Stimulated activated CD4-positive, alpha-beta T cell treated with anti-CD3 and anti-CD28 coated beads, Interleukin-1b, Interleukin-23, amount 100 ng/mL, for 1 hour (primary cell): ENCODE measurements at places on chromosomes 12 and 14.

DNA sequence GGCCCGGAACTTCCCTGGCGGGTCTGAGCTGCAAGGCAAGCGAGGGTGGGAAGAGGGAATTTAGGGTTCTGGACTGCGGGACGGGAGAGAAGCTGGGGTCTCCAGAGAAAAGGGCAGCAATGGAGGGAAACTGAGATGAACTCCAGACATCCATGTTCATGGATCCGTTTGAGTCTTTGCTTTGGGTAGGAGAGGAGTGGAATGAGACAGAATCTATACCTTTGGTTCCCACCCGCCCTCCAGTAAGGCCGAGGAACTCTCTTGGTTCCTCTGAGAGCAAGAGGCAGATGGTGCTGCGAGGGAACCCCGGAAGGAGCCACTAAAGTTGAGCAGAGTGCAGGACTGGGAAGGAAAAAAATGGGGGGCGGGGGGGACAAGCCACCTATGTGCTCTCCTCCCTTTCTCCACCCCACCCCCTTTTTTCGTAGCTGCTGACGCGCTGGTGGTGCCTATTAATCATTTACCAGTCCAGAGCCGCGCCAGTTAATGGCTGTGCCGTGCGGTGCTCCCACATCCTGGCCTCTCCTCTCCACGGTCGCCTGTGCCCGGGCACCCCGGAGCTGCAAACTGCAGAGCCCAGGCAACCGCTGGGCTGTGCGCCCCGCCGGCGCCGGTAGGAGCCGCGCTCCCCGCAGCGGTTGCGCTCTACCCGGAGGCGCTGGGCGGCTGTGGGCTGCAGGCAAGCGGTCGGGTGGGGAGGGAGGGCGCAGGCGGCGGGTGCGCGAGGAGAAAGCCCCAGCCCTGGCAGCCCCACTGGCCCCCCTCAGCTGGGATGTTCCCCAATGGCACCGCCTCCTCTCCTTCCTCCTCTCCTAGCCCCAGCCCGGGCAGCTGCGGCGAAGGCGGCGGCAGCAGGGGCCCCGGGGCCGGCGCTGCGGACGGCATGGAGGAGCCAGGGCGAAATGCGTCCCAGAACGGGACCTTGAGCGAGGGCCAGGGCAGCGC, 1.2 kb downstream of the SSTR1 start:
- DNase-seq = no peak

GRCh38 chr12:55703288-55703687, 4.4 kb downstream of the ITGA7 start:
- DNase-seq = no peak

DNA sequence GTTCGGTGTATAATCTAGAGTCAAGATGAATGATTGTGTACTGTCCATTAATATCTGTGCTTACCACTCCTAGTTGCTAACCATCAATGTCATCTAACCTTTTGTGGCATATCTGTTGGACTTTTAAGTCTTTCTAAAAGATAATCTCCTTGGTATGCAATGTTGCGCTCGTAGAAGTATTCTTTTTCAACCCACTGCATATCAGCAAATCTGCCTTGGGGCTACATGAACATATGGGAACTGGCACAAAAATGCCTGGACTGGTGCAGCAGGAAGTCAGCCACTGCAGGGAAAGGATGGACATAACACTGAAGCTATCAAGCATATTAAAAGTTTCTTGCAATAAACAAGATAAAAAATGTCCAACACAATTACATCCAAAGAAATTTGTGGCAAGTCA, 124.3 kb upstream of the SLC38A4 start:
- DNase-seq = no peak

- DNase-seq = no peak
Measured at GRCh38 chr12:14403711-14404196, 38.3 kb downstream of the ATF7IP start.

DNA sequence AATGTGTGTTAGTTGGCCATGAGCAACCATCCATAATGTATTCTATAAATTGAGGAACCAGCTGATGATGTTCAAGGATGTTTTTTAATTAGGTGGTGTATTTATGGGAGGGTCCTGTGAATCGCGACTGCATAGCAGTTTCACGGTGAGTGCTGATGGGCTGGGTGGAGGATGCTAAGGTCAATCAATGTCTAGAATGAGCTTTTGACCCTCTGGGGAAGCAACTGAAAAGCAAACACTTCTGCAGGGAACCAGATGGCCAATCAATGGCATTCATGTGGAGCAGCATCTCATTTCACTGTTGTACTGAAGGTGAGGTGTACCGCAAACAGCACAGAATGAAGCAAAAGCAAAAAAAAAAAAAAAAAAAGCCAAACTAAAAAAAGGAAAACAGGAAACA, 676.1 kb upstream of the TMEM132C start:
- no peak for DNase-seq

DNA sequence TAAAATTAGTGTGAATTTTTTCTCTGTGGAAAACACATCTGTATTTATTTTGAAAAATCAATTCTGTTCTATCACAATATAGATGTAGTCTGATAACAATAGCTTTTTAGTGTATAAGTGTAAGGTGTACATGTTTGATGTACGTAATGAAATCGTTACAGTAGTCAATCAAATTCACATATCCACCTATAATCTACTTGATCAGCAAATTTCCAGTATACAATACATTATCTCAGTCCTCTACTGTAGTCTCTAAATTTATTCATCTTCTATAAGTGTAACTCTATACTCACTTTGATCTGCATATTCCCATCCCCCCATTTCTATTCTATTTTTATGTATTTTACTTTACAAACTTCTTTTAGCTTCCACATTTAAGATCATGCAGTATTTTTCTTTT, 13.0 kb downstream of the PLEKHA5 start:
- no peak for DNase-seq
